ENCODE measurements at places on chromosomes 13 and 19.

DNA sequence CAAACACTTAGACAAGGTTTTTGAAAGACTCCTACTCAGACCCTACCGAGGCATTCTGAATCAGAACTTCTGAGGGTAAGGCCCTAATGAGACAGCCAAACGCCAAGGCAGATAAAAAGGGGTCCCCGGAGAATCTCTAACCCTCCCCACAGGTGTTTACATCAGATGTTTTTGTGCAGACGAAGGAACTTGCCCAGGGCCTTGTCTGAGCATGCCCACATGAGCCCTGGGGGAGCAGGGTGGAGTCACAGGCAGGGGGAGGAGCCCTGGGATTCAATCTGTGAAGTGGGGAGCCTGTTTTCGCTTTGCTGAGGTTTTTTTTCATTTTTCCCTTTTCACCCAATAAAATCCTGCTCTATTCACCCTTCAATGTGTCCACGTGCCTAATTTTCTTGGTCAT, 61.6 kb upstream of the MED4 start:
- DNase-seq: peak; percentile 53

- DNase-seq: no peak
These were observed 27.7 kb upstream of the CYSLTR2 start for GRCh38 chr13:48626077-48626449.

DNA sequence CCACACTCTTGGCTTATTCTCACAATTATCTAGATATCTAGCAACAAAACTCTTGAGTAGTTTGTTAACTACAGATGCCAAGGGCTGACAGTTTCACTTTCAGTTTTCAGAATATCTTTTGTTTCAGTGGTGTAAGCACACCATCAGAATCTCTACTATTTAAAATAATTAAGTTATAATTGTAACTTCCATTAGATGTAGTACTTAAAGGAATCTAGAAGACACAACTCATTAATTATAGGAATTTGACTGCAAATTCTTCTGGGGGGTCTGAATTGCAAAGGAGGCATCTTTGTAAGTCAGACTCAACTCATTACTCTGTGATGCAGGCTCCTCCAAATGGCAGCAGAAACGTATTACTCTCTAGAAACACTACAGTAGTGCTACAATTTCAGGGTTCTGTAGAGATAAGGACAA, 44.9 kb upstream of the USPL1 start:
- no peak for DNase-seq

DNA sequence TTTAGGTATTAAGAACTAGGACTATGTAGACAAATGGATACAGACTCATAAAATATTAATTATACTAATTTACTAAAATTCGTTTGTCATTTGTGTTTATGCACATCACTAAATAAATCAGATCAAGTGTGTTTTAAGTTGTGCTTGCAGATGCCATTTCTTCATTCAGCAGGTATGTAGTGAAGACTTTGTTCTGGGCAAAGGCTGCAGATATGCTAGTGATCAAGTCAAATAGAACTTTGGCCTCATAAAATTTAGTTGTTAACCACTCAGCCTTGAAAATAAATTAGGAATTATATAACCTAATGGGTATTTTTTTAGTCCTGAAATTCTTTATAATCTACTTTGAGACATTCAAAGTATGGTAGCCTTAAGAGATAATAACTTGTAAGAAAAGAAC, 80.4 kb upstream of the TRPC4 start:
- DNase-seq: no peak

DNA sequence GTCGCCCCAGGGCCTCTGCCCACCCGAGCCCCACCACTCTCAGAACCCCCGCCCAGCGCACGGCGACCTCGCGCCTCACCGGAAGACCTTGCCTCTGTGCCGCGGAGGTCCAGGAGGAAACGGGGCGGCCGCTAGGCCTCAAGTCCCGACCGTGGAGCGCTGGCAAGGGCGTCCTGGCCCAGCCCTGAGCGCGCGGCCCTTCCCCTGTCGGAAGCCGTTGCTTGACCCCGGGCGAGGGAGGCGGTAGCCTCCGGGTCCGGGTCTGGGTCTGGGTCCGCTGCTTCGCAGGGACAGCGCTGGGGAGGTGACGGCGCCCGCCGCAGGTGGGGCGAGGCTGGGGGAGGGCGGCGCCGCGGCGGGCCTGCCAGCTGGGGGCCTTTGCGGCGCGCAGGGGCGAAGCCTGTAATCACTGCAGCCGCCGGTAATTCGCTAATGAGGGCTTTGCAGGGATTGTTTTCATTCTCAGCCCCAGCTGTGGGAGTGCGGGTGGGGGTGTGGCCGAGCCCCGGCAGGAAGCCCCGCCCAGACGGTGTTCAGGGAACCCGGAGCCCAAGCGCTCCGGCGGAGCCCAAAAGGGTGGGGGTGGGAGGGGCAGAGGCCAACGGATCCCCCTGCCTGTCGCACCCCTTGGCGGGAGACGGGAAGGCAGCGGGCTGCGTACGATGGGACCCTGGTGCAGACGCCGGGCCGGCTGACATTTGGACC, 8.6 kb downstream of the C19orf25 start:
- DNase-seq: peak; percentile 27

- no peak for DNase-seq
These were observed 99.7 kb downstream of the DCLK1 start for GRCh38 chr13:36031490-36031889.

GRCh38 chr13:40080676-40081075, 425.2 kb downstream of the COG6 start:
- no peak for DNase-seq

- DNase-seq: no peak
These were observed 13.8 kb downstream of the SIPA1L3 start for GRCh38 chr19:37920591-37921450.

GRCh38 chr19:53626976-53627375, 4.8 kb upstream of the DPRX start:
- no peak for DNase-seq

- no peak for DNase-seq
These were observed 7.3 kb downstream of the PPP6R1 start for GRCh38 chr19:55251341-55252081.

- DNase-seq: no peak
These were observed 4.6 kb upstream of the FFAR3 start for GRCh38 chr19:35353635-35354034.

DNA sequence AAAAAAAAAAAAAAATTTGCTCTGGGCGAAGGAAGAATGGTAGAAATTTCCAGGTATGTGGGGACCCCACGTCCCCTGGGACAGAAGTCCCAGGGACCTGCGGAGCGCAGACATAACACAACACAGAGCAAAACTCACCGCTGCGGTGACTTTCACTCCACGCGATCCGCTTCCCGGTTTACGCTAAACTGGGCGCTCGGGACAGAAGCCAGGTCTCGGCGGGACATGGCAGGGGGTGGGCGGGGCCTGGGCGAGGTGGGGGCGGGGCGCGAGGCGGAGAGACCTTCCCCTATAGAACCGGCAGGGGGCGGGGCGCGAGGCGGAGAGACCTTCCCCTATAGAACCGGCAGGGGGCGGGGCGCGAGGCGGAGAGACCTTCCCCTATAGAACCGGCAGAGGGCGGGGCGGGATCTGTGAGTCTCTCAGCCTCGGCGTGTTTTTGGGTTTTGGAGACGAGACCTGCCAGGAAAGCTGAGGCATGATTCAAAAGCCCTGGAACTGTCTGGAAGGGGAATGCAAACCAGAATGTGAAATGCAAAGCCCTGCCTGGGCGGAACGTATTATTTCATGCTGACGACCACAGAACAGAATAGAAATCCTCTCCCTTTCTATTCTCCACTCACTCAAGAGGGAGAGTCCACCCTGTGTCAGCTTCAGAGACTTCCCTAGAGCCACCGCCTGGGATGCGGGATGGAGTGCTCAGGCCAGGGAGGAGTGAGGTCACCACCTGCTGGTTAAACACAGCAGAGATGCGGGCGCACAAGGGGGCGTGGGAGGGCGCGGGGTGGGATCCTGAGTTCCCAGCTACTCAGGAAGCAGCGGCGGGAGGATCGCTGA, 20.2 kb upstream of the ERVV-1 start:
- peak; percentile 71 for DNase-seq

DNA sequence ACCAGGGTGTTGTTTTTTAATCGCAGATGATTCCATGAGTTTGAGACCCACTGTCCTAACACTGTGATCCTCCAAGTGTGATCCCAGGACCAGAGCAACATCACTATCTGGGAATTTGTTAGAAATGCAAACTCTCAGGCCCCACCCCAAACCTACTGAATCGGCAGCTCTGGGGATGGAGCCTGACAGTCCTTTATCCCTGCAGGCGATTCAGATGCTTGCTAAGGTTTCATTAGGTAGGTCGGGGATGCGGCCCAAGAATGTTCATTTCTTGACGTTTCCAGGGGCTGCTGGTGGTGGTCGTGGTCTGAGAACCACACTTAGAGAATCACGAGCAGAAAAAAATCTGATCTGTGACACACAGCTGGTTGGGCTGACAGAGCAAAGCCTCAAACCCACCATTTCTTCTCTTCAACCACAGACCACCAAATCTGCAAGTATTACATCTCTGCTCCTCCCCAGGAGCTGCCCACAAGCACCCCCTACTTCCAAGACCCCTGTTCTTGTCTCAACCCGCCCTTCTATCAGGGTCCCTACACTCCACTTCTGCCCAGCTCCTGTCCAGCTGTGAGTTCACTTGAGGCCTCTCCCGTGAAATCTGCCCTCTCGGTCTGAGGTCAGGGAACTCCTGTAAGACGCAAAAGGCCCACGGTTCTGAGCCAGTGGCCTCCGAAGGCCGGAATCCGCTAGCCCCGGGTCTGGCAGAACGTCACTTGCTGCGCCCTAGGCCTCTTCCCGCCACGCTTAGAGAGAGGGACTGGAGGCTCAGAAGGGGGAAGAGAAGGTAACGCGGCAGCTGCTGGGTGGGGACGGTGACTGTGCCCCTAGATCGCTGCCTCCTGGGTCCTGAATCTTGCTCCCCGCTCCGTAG, 1.1 kb upstream of the FARP1 start:
- DNase-seq: no peak

GRCh38 chr13:114122127-114122511, 10.3 kb downstream of the RASA3 start:
- DNase-seq: no peak

DNA sequence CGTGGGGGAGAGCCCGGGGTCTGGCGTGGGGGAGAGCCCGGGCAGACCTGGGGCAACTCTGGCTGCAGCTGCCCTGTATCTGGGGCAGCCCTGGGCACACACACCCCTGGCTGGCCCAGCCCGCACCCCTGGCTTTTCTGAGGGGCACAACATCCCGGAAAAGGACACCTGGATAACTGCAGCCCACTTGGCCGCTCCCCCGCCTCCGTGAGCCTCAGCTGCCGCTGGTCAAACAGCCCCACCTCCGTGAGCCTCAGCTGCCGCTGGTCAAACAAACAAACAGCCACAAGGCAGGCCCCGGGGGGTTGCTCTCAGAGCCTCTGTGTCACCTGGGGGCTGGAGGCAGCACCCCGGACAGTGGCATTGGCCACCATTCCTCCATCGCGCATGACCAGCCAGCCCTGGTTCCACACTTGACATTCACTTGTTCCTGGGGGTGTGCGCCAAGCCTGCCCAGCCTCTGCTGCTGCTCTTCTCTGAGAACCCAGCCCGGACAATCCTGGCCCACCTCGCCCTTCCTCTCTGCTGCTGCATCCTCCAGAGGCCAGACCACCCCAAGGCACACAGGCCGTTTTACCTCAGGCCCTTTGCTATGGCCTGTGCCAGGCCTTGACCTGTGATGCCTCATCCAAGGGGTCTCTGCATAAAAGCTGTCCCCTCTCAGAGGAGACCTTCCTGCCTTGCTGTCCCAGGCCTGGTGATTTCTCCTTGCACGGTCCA, 19.9 kb downstream of the CEBPG start:
- DNase-seq: no peak

DNA sequence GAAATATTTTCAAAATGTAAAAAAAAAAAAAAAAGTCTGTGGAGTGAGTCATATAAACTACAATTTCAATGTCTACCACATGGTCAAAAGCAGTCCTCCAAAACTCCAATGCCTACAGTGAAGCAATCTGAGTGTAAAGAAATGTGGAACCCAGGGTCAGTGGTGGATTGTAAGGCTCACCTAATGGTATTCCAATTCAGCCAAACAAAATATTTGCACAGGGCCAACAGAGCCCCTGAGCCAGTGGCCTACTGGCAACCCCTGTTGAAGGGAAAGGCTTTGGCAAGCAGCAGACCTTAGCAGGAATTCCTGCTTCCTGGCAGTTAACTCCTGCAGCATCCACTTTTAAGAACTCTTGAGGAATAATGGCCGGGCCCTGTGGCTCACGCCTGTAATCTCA, 3.4 kb downstream of the DNMT1 start:
- DNase-seq: no peak

- DNase-seq: no peak
These were observed 838 bp downstream of the PPP2R1A start for GRCh38 chr19:52190487-52191293.

DNA sequence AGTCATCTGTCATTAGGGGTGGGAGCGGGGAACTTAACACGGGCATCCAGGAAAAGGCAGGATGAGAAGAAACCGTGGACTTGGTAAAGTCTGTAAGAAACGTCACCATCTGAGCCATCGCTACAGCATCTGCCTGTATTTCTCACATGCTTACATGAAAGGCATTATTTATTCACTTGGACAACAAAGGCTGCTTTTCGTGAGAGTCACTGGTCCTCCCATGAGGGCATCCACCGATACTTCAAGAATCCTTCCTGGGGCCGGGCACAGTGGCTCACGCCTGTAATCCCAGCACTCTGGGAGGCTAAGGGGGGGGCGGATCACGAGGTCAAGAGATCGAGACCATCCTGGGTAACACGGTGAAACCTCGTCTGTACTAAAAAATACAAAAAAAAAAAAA, 16.1 kb downstream of the ZNF446 start:
- DNase-seq: no peak

- DNase-seq: peak; percentile 1
These were observed 47.6 kb downstream of the PTPRS start for GRCh38 chr19:5292822-5293611.

GRCh38 chr19:14166999-14167575, 30.7 kb upstream of the ASF1B start:
- no peak for DNase-seq

DNA sequence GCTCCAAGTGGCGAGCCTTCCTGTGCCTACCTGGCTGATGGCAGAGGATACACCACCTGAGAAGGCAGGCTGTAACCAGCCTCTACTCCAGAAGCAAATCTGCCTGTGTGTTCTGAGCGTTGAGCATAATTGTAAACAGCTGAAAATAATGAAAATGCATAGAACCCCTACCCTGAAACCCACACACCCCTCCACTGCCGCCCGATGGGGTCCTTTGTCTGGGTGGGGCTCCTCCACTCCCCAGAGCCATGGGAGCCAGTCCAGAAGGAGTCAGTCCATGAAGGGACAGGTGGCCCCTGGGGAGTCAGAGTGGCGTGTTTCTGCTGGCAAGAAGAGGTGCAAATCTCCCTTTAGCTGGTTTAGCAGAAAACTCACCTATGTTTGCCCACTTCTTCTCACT, 8.0 kb upstream of the SOX1 start:
- DNase-seq: no peak

GRCh38 chr19:3108775-3109174, 14.6 kb downstream of the GNA11 start:
- DNase-seq: peak; percentile 35
